ENCODE measurements at places on chromosomes 3 and 15.

GRCh38 chr3:152315623-152316022 is 46.9 kb downstream of the MBNL1 start:
- no peak for DNase-seq

DNA sequence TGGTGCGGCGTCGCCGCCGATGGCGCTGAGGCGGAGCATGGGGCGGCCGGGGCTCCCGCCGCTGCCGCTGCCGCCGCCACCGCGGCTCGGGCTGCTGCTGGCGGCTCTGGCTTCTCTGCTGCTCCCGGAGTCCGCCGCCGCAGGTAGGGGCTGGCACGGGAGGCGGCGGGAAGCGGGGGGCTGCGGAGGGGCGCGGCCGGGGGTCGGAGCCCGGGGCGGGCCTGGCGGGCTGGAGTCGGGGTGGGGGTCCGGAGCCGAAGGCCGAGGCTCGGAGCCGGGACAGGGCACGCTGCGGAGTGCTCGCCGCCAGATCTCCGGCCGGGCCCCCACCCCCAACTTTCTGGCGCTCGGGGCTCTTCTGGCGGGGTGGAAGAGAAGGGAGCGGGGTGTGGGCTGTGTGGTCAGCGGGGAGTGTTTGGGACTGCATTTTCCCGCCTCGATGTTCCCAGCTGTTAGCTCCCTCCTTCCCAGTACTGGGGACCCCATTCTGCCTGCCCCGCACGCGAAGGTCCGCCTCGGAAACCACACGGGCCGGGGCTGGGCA is 299 bp downstream of the TYRO3 start:
- no peak for DNase-seq

GRCh38 chr15:88990185-88990679 is 77.1 kb upstream of the MFGE8 start:
- no peak for DNase-seq

DNA sequence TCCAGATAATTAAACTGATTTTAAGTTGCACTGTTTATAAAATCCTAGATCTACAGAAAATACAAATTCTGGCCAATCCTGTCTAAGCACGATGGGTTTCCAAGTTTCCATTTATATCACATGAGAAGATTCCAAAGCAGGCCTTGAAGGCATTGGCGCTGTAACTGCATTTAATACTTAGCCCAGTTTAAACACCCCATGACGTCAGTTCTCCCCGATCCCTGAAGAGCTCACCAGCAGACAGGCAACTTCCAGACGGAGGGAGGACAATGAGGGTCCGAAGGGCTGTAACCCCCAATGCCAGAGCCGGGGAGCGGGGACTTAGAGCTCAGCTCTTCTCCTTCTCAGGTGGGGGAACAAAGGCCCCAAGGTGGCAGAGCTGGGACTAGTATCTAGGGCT is 117.3 kb downstream of the XXYLT1 start:
- no peak for DNase-seq

- no peak for DNase-seq
Measured at GRCh38 chr15:70351941-70352774, 254.4 kb upstream of the TLE3 start.

DNA sequence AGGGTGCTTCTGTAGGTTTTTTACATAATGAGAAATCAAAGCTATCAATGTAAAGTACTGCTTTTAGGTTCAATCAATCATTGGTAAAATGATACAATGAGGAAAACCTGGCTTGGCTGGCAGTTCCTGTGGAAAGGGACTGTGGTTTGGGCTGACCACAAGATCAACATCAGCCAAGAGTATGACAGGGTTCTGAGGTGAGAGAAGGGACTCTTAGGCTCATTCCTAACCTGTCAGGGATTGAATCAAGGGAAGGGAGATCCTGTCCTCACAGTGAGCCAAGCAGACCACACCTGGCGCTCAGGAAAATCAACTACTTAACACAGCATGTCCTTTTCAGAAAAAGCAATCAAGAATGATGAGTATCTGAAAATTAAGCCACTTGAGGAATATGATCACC is 111.1 kb downstream of the MAGI1 start:
- DNase-seq = no peak
